ENCODE measurements at places on chromosomes 3 and 15. TPM values are rescaled to one million over a fixed set of nuclear protein-coding genes. Genes with fewer than 3 reads are reported as not detected.

GRCh38 chr15:64774037-64774628, 1.3 kb downstream of the RBPMS2 start:
- no peak for DNase-seq

GRCh38 chr3:95899911-95900310, 914.5 kb upstream of the EPHA6 start:
- DNase-seq = no peak

- no peak for DNase-seq
These were observed 7.0 kb downstream of the TLR9 start for GRCh38 chr3:52218454-52218853.

GRCh38 chr3:74693251-74693650, 78.8 kb upstream of the CNTN3 start:
- no peak for DNase-seq

DNA sequence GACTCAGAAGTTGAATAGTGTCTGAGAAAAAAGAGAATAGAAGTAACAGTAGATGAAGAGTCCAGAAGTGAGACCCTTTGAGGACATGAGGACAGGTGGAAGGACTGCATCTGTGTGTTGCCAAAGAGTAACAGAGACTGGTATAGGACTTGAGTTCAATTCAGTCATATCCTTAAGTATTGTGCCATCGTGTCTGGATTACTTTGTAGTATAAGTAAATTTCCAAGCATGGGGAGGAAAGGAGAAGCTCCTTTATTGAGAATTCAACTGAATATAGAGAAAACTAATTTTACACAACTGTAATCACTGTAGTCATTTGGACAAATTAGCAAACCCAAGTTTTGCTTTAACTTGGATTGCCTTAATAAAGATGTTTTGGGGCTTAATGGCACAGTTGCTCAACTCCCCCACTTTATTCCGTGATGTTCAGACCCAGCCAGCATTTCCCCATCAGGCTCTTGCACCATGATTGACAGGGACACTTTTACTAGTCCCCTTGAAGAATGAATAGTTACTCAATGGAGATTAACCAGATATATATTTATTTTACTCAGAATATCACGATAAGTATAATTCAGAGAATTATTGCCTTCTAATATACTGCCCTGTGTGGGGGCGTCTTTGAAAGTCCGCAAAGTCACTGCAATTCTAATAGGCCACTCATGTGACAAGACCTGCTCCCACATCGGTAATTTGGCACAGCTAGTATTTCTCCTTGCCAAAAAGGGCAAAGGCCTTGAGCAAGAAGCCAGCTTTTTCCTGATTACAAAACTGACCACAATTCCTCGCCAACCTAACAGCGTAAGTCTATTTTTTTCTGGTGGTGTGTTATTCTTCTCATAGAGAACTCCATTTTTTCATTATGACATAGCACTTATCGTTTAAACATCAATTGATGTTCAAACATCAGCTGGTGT, 61.3 kb downstream of the PPARG start:
- no peak for DNase-seq

DNA sequence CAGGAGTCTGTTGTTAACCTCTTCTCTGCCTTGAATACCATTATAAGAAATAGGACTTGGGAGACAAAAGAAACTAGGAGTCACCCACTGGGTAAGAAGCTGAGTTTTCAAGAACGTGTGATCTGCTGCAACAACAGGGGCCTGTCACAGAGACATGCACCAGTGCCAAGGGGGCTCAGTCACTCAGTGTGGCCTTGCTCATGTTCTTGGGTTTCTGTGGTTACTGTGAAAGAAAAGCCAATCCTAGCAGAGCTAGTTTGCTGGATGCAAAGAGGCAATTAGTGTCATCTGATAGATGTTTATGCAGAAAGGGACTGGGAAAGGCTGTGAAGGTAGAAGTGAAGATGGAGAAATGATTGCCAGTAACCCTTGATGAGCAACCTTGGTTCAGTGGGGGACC, 126.3 kb downstream of the IQCH start:
- no peak for DNase-seq

DNA sequence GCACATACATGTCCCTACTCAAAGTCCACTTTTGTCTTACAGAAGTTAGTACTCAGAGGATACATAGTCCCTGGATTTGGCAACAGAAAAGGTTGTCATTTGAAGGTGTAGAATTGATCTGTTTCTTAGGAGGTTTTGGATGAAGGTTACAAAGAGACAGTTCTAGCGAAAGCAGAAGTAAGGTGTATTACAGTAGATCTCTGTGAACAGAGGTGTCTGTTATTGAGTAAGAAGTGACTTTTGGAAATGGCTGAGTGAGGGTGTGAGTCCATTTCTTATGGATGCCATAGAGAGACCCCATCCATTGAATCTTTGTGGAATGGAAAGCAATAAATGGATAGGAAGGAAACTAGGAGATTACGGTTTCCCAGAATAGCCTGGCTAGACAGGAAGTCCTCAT, 5.6 kb downstream of the ZNF662 start:
- DNase-seq = no peak

DNA sequence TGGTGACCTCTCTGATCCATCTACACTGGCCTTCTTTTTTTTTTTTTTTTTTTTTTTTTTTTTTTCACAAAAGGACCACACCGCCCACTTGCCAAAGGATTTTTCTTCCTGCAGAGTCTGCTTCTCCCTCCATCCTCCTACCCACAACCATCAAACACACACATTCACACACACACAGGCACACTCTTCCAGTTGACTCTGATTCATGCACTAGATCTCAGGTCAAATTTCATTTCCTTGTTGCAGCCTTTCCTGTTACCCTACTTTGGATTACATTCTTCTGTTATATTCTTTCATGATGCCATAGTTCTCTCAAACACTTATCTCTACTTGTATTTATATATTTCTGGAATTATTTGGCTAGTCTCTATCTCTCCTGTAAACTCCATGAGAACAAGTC, 133.9 kb downstream of the STAC start:
- DNase-seq = no peak

DNA sequence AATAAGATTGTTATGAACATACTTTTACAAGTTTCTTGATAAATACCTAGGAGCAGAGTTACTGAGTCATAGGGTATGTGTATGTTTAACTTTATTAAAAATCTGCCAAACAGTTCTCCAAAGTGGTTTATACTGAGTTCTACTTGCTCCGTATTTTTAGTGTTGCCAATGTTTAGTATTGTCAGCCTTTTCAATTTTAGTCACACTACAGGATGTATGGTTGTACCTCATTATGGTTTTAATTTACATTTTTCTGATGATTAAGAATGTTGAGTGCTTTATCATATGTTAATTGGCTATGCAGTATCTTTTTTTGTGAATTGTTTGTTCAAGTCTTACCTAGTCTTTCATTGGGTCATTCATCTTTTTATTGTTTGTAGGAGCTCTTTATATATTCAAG, 4.3 kb downstream of the TMOD3 start:
- no peak for DNase-seq

- DNase-seq = no peak
These were observed at the start of gene KY for GRCh38 chr3:134650431-134651346. KY (minus strand) TSS chr3:134651022; CDS start chr3:134650960, 62 bp downstream.

GRCh38 chr3:28139967-28140634, 101.3 kb upstream of the CMC1 start:
- no peak for DNase-seq

- no peak for DNase-seq
These were observed 150.3 kb downstream of the PDE8A start for GRCh38 chr15:85131915-85132314.

DNA sequence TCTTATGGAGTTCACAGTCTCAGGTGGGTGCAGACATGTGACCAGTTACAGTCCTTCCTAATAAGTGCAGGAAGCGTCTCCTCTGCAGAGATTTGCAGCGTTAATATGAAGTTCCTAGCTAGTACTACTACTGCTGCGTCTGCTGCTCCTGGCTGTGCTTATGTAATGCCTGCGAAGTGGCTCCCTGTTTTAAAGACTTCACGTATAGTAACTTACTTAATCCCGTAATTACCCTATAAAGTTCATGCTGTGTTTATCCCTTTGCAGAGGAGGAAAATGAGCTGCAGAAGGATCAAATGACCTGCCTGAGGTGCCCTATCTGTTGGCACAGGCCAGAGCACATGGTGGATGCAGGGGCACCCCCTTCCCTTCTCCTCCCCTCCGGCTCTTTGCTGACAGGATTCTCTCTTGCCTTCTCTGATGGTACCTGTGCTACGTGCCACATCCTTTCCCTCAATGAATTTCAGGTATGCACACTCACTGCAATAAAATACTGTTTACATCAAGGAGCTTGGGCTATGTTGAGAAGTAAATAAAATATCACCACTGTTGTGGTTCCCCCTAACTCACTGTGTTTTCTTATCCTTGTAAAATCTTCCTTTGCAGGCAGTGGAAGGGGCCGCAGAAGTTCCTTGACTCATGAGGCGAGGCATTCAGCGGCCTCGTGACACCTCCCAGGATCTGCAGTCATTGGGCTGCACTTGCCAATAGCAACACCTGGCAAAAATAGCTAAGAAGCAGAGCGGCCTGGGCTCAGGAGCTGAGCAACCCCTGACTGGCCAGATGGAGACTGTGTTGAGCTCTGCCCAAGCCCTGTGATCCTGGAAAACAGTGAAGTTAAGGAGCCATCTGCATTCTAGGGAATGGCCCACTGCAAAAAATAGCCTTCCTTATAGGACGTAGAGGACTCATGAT, 188.9 kb upstream of the ATP10A start:
- DNase-seq = no peak

- DNase-seq = no peak
These were observed 19.2 kb downstream of the SUCLG2 start for GRCh38 chr3:67635257-67635656.

DNA sequence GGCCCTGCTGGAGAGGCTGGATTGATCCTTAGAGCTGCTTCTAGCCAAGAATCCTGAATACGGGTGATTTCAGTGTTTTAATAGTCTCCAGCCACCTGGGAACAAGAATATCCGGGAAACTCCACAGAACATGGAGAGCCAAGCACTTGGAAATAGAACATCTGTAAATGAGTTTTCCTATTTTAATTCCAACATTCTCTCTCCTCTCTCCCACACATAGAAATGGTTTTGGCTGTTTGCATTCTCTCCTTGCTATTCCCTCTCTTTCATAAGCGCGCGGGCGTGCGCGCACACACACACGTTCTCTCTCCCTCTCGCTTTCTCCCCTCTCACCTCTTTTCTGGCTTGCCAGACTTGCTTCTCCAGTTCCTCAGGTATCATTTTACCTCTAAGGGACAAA, 50.6 kb downstream of the GADL1 start:
- DNase-seq = peak; percentile 57

Gene GRAMD1C
- 14.3 TPM for total RNA-seq

Gene P2RY13
- total RNA-seq = 2.3 TPM

Gene UQCRC1
- total RNA-seq = 82.4 TPM

Gene SIDT1
- 25.7 TPM for total RNA-seq

Gene GOLGA6B
- total RNA-seq = 0.26 TPM

Gene LINGO1
- total RNA-seq = 1.8 TPM

Measured in urinary bladder (tissue), 4 donors.